Vagina (tissue), 2 donors: ENCODE measurements at places on chromosomes 3 and 15. TPM values are rescaled to one million over a fixed set of nuclear protein-coding genes. Genes with fewer than 3 reads are reported as not detected.

DNA sequence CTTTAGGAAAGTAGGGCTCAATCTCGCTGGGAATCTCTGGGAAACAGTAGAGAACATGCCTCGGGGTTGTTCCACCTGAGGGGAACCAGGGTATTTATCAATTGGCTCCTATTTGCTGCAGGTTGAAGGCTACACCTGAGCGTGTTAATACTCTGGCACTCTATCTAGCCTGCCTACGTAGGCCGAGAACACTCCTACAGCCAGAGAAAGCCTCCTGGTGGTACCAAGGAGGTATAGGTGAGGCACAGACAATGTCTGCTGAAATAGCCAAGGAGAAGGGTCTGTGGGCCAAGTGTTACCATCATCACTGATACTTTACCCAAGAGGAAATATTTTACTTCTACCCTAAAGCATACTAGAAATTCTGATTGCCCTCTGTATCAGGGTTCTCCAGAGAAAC lies 341.0 kb upstream of the UBE2E2 start:
- no peak overlapping the region for H3K27ac ChIP-seq
- no peak overlapping the region for H3K4me3 ChIP-seq
- H3K27me3 ChIP-seq: no peaks in the 10 kb centered on the region
- no peak for DNase-seq
- H3K4me1 ChIP-seq: no peaks in the 10 kb centered on the region

- no peaks in the 10 kb centered on the region for H3K36me3 ChIP-seq
- peaks cover 14% of the 10 kb centered on the region for H3K4me1 ChIP-seq
- H3K27ac ChIP-seq: no peak overlapping the region
- no peaks in the 10 kb centered on the region for H3K27me3 ChIP-seq
- H3K4me3 ChIP-seq: no peak overlapping the region
Observed at GRCh38 chr3:124563376-124563775, 166.9 kb upstream of the UMPS start.

- H3K36me3 ChIP-seq: no peaks in the 10 kb centered on the region
- peak overlapping the region; percentile 63 for H3K4me3 ChIP-seq
- H3K4me1 ChIP-seq: peaks cover 44% of the 10 kb centered on the region
- peak overlapping the region; percentile 90 for H3K27ac ChIP-seq
Observed at GRCh38 chr3:128878556-128879124, 780 bp upstream of the ACAD9 start.

GRCh38 chr3:19155375-19155774 lies 7.1 kb downstream of the KCNH8 start:
- H3K27ac ChIP-seq: no peak overlapping the region
- no peak overlapping the region for H3K4me3 ChIP-seq
- no peaks in the 10 kb centered on the region for H3K36me3 ChIP-seq
- no peaks in the 10 kb centered on the region for H3K4me1 ChIP-seq
- DNase-seq: no peak

GRCh38 chr3:25437953-25438352 lies 9.9 kb downstream of the RARB start:
- DNase-seq: no peak
- no peak overlapping the region for H3K4me3 ChIP-seq
- H3K27me3 ChIP-seq: no peaks in the 10 kb centered on the region
- no peak overlapping the region for H3K27ac ChIP-seq
- peaks cover 8% of the 10 kb centered on the region for H3K4me1 ChIP-seq

GRCh38 chr3:126216416-126216815 lies 36.0 kb upstream of the ALDH1L1 start:
- no peak for DNase-seq
- H3K27me3 ChIP-seq: no peaks in the 10 kb centered on the region
- H3K36me3 ChIP-seq: no peaks in the 10 kb centered on the region
- H3K4me3 ChIP-seq: no peak overlapping the region

- H3K4me3 ChIP-seq: no peak overlapping the region
- H3K27me3 ChIP-seq: no peaks in the 10 kb centered on the region
- H3K36me3 ChIP-seq: no peaks in the 10 kb centered on the region
- no peaks in the 10 kb centered on the region for H3K4me1 ChIP-seq
Observed at GRCh38 chr3:121869736-121870135, 24.5 kb upstream of the SLC15A2 start.

DNA sequence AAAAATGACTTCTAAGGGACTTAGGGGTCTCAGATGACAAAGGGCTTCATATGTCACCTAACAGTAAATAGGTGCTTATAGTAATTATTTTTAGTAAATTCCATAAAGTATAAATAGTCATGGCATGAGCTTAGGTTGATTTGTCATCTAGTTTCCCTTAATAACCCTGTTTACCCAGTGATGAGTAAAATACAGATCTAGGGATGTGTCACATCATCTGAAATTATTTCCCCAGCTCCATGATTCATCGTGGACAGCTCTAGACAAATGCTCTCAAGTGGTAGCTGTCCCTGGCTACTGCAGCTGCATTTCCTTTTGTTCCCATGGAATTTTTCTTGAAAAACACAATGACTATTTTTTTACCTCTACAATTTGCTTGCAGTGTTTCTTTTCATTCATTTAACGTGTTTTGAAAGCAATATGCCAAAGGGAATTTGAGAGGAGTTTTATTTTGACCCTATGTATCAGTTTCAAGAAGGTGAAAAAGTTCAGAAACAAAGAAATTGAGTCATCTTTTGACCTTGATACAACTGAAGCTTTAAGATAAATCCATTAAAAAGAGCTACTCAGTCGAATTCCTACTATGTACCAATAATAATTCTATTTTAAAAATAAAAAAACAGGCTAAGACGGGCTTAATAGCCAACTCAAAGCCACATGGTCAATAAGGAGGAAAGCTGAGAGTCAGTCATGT lies 241.6 kb downstream of the KCNMB2 start:
- H3K27ac ChIP-seq: no peak overlapping the region

GRCh38 chr3:187064210-187065115 lies 74.8 kb downstream of the RPL39L start:
- peak; percentile 28 for DNase-seq
- H3K4me1 ChIP-seq: no peaks in the 10 kb centered on the region
- H3K27me3 ChIP-seq: no peaks in the 10 kb centered on the region
- H3K36me3 ChIP-seq: no peaks in the 10 kb centered on the region
- no peak overlapping the region for H3K27ac ChIP-seq

DNA sequence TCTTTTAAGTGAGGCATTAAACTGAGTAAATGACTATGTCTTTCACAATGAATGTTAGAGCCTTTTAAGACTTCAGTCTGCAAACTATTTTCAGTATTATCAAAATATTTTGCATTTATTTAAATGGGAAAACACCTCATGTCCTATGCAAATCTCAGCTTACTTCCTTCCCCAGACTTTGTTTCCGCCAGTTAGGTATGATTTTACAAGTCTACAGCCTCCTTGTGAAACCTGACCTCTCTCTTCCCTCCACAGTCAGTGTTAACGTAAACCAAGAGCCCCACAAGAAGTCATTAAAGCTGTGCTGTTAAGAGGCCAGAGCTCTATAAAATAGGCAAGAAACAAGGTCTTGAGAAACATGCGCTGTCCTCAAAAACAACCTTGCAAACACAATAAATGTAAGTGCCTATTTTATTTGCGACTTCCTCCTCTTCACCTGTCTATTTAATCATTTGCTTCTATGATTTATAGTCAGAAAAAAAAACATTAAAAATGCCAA lies 48.3 kb downstream of the PRTG start:
- no peaks in the 10 kb centered on the region for H3K27me3 ChIP-seq
- DNase-seq: no peak
- no peaks in the 10 kb centered on the region for H3K36me3 ChIP-seq
- H3K27ac ChIP-seq: no peak overlapping the region
- H3K4me3 ChIP-seq: no peak overlapping the region
- peaks cover 5% of the 10 kb centered on the region for H3K4me1 ChIP-seq

DNA sequence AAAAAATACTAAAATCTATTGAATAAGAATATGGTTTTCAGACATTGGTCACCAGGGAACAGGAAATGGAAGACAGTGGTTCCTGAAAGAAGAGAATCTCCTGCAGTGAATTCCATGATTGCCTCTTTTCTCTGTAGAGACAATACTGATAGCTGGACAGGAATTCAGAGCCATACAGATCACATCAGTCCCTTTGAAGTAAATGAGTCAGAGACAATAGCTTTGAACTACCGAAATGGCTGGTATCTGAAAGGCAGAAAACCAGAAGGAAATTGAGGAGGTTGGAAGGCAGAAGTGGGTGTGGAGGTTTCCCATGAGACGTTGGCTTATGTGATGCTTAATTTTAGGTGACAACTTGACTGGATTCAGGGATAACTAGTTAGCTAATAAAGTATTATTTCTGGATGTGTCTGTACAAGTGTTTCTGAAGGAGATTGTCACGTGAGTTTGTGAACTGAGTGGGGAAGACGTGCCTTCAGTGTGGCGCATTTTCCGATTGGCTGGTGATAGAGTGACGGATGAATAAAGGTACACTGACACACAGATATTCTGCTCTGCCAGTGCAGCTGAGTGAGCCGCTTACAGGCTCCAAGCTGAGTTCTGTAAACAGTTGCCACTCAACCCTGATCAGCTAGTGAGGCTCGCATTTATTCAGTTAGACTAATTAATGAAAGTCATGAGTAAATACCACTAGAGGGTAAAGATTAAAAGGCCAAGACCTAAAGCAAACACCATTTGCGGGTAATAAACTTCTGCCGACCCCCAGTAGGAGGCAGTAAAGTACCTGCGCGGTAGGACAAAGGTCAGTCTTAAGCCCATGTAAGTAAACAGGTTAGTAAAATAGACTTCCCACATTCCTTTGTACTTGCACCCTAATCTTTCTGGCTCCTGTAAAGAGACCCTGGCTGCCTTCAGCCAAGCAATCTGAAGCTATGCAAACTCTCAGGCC lies 1298.6 kb downstream of the SI start:
- no peak overlapping the region for H3K4me3 ChIP-seq
- DNase-seq: no peak
- no peaks in the 10 kb centered on the region for H3K27me3 ChIP-seq
- H3K4me1 ChIP-seq: no peaks in the 10 kb centered on the region
- H3K36me3 ChIP-seq: no peaks in the 10 kb centered on the region
- H3K27ac ChIP-seq: no peak overlapping the region

GRCh38 chr3:126522363-126522788 lies 1.6 kb upstream of the CHST13 start:
- H3K27ac ChIP-seq: no peak overlapping the region
- DNase-seq: no peak
- H3K4me1 ChIP-seq: peaks cover 13% of the 10 kb centered on the region
- H3K4me3 ChIP-seq: no peak overlapping the region

GRCh38 chr3:118530350-118530922 lies 504.2 kb downstream of the IGSF11 start:
- H3K27ac ChIP-seq: no peak overlapping the region
- no peaks in the 10 kb centered on the region for H3K4me1 ChIP-seq
- DNase-seq: no peak
- H3K36me3 ChIP-seq: no peaks in the 10 kb centered on the region
- H3K27me3 ChIP-seq: no peaks in the 10 kb centered on the region

- H3K36me3 ChIP-seq: no peaks in the 10 kb centered on the region
- no peak overlapping the region for H3K27ac ChIP-seq
- H3K4me1 ChIP-seq: no peaks in the 10 kb centered on the region
- no peak overlapping the region for H3K4me3 ChIP-seq
Observed at GRCh38 chr3:29169451-29169850, 111.4 kb upstream of the RBMS3 start.

GRCh38 chr15:52113708-52114107 lies 1.1 kb upstream of the BCL2L10 start:
- H3K27ac ChIP-seq: no peak overlapping the region
- no peak overlapping the region for H3K4me3 ChIP-seq
- H3K36me3 ChIP-seq: no peaks in the 10 kb centered on the region
- peak; percentile 54 for DNase-seq
- H3K27me3 ChIP-seq: no peaks in the 10 kb centered on the region
- H3K4me1 ChIP-seq: peaks cover 16% of the 10 kb centered on the region

DNA sequence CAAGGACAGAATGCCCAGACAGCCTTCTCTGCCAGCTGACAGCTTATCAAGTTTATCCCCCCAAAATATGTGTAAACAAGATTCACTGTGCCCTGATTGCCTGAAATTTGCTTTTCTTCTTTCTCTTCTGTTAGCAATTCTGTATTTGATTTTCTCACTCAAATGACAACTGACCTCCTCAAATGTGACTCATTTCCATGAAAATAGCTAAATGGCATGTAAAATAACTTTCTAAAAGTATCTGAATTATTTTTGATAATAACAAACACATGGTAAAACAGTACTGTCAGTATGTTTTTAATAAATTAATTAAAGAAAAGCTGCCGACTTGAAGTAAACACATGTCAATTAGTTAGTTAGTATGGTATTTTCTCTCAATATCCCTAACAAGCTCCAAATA lies 202.3 kb upstream of the STAC start:
- H3K4me1 ChIP-seq: no peaks in the 10 kb centered on the region
- H3K27ac ChIP-seq: no peak overlapping the region
- H3K36me3 ChIP-seq: no peaks in the 10 kb centered on the region

DNA sequence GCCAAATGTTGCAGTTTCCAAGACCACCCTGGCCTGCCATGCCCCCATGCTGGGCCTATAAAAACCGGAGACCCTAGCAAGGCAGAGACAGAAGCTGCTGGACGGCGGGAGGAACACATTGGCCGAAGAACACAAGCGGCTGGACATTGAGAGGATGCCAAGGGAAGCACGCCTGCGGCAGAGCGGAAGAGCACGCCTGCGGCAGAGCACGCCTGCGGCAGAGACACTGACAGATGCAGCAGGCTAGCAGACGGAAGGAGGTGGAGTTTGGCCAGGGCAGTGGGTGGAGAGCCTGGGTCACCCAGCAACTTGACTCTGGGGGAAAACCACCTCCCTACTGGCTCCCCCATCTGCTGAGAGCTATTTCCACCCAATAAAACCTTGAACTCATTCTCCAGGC lies 322.3 kb upstream of the TBL1XR1 start:
- H3K4me3 ChIP-seq: no peak overlapping the region
- H3K27me3 ChIP-seq: no peaks in the 10 kb centered on the region
- no peaks in the 10 kb centered on the region for H3K36me3 ChIP-seq
- DNase-seq: no peak
- no peak overlapping the region for H3K27ac ChIP-seq
- peaks cover 19% of the 10 kb centered on the region for H3K4me1 ChIP-seq

GRCh38 chr3:11120091-11120805 lies 34.0 kb upstream of the HRH1 start:
- DNase-seq: no peak
- H3K36me3 ChIP-seq: no peaks in the 10 kb centered on the region
- no peak overlapping the region for H3K4me3 ChIP-seq
- no peak overlapping the region for H3K27ac ChIP-seq

DNA sequence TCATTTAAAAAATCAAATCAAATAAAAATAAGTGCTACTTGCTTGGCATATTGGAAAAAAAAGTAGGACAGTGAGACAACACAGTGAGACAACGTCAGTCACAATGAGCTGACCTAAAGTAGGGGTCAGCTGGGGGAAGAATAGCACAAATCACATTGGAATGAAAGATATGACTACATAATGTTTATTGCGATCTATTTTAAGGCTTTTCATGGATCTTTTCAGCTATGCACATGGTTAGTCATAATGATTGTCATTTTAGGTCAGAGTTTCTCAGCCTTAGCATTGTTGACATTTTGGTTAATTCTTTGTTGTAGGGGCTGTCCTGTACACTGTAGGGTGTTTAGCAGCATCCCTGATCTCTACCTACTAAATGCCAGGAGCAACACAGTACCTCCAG lies 44.5 kb downstream of the CMSS1 start:
- no peaks in the 10 kb centered on the region for H3K36me3 ChIP-seq
- H3K4me3 ChIP-seq: no peak overlapping the region
- H3K4me1 ChIP-seq: peaks cover 34% of the 10 kb centered on the region

The GOLGA8B gene
- 68.0 TPM for total RNA-seq

The CCR9 gene
- total RNA-seq: not detected

The PP2D1 gene
- total RNA-seq: not detected

The SLC4A7 gene
- total RNA-seq: 61.1 TPM

The SLC28A2 gene
- total RNA-seq: not detected
